ENCODE measurements at places on chromosomes 1 and 21. TPM values are rescaled to one million over a fixed set of nuclear protein-coding genes. Genes with fewer than 3 reads are reported as not detected.

GRCh38 chr1:154697710-154698109 is 89.7 kb upstream of the ADAR start:
- no peak for DNase-seq

DNA sequence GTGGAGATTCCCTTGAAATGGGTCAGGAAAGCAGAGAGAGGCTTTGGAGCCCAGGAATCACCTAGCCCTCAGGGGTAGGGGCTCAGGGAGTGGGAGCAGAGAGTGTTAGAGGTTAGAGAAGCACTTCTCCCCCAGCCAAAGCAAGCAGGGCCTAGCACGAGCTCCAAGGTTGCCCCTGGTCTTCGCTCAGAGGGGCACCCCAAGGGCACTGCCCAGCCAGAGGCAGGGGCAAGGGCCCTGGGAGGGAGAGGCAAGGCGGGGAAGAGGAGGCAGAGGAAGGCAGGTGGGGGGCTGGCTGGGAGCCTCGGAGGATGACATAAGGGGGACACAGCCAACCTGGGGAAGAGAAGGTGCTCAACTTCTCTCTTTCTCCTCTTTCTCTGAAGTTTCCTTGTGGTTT is 71.9 kb downstream of the CASZ1 start:
- no peak for DNase-seq

GRCh38 chr1:199742547-199742946 is 285.0 kb upstream of the NR5A2 start:
- DNase-seq = no peak

GRCh38 chr1:223775054-223775453 is 62.7 kb downstream of the CAPN2 start:
- no peak for DNase-seq

- no peak for DNase-seq
These were observed 10.0 kb downstream of the LRRC53 start for GRCh38 chr1:74502432-74502831.

- no peak for DNase-seq
These were observed 32.6 kb downstream of the NKAIN1 start for GRCh38 chr1:31207046-31207445.

EFNA1 gene
- 132 TPM for total RNA-seq

FCMR gene
- 1.7 TPM for total RNA-seq

TMPRSS15 gene
- not detected for total RNA-seq

KLHDC8A gene
- total RNA-seq = 15.6 TPM

All from prostate gland (tissue), 2 donors.